Epithelial cell of proximal tubule (primary cell): ENCODE measurements at places on chromosomes 2 and 18.

- no peak for DNase-seq
Observed at GRCh38 chr18:55579501-55580270, 8.3 kb downstream of the TCF4 start.

DNA sequence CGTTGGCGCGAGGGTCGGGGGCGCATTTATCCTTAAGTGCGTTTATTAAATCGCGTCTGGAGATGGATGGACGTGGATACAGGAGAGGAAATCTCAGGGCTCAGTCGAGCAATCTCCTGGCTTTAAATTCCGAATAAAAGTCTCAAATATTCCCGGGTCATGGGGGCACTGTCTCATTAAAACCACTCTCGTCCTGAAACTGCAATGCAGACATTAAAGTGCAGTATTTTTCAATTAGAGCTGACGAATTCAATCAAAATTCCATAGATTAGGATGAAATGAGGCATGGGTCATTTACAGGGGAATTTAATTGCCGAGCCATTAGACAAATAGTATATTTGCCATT, 10.7 kb upstream of the GBX2 start:
- DNase-seq: no peak

DNA sequence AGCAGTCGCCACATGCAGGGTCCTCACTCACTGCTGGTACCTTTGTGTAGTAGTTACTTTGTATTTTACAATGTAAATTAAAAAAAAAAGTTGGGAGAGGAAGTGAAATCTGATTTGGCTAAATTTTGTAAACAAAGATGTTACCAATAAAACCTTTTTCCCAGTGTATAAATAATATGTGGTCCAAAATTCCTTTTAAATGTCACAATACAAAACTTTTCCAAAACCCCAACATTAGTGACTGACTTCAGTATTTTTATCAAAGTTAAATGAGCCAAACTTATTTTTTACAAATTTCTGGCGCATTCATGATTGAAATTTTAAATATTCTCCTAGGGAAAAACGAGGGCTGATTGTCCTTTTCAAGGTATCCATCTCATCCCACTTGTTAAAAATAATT, 239.9 kb downstream of the AGAP1 start:
- DNase-seq: no peak

DNA sequence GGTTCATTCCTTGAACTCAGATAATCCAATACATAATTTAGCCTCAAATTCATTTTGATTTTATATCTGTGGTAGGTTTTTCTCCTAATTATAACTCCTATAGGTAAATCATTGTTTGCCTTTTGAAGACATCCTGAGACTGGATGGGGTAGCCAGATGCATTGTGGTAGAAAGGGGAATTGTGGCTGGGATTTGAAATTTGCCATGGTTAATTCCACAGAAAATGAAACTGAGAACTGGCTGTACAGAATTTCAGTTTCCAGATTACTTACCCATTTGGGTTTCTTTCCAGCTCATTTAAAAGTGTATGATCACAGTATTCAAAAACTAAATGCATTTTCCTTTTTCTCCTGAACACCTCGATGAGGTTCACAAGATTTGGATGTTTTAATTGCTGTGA, 18.2 kb downstream of the CDKL4 start:
- DNase-seq: no peak

- DNase-seq: no peak
Observed at GRCh38 chr18:8374676-8375075, 234.6 kb upstream of the RAB12 start.

GRCh38 chr18:57780318-57780705, 22.8 kb downstream of the ATP8B1 start:
- no peak for DNase-seq

- no peak for DNase-seq
Observed at GRCh38 chr2:69200107-69200520, 186.9 kb downstream of the GFPT1 start.

DNA sequence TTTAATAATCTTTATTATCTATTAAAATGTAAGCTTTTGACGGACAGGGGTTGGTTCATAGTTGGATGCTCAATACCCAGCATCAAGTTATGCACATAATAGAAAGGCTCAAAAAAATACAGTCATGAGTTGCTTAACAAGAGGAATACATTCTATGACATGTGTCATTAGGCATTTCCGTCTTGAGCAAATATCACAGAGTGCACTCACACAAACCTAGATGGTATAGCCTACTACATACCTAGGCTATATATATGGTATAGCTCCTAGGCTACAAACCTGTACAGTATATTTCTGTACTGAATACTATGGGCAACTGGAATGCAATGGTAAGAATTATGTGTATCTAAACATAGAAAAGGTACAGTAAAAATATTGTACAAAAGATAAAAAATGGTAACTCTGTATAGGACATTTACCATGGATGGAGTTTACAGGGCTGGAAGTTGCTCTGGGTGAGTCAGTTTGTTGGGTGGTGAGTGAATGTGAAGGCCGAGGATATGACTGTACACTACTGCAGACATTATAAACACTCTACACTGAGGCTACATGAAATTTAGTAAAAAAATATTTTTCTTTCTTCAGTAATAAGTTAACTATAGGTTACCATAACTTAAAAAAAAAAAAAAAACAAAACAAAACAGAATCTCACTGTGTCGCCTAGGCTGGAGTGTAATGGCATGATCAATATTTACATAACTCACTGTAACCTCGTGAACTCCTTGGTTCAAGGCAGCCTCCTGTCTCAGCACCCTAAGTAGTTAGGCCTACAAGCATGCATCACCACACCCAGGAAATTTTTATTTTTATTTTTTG, 201.2 kb downstream of the NBAS start:
- DNase-seq: no peak

DNA sequence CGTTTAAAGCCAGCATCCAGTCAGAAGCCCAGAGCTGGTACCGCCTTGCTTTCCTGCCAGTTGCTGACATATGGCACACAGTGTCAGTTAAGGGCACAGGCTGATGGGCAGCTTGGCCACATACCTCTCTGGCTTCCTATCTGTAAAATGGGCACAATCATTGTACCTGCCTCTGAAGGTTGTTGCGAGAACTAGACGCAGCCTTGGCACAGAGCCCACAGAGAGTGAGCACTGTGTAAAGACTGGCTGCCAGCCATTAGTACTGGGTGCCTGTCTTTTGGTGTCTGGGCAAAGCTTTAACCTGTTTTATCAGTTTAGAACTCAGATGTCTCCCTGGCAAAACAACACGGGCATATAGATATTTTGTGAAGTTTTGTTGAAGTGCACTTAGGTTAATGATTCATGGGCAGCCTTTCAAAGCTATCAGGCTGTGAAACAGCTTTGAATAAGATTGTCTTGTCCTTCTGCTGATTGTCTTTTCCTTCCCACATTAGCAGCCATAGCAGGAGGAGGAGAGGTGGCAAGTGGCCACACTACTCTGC, 269.5 kb downstream of the NEDD4L start:
- no peak for DNase-seq

DNA sequence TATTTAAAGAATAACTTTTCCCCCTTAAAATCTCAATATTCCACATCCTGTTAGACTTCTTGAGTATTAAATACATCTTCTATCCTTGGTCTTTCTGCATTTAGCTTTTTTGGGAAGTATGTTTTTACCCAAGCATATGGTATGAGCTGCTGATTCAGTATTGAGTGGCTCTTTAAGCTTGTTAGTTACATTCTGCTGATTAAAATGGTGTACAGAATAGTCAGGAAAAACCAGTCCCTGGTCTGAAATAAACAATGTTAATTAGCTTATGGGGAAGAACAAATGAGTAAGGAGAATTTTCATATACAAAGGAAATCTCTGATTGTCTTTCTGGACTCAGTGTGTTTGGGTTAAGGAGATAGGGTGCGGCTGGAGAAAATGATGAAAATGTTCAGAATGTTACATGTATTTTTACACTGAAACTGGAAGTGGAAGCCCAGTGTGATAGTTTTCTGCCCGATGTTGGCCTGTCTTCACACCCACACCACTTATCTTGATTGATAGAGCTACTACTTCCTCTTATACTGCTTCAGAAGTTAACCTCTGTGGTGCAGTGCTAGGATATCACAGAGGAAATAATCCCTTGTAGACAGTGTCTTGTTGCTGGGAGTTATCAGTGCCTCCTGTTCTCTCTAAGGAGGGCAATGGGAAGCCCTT, 84.0 kb downstream of the MSH2 start:
- no peak for DNase-seq

DNA sequence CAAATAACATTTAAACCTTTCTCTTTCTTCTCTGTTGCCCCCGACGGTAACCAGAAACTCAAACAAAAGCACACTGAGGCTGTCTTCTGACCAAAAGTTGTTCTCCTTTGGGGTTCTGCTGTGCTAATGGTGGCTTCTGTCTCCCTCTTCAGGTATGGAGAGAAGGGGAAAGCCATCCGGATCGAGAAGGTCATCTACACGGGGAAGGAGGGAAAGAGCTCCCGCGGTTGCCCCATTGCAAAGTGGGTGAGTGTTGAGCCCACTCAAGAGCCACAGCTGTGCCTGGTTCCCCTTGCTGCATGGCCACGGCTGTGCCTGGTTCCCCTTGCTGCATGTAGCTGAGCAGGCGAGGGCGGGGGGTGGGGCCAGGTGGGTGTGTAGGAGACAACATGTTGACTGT, 67.4 kb downstream of the BOLA3 start:
- DNase-seq: no peak

GRCh38 chr2:189178726-189179569, 613 bp downstream of the COL5A2 start:
- peak; percentile 6 for DNase-seq

GRCh38 chr2:225668606-225669266, 269.2 kb downstream of the NYAP2 start:
- no peak for DNase-seq

- no peak for DNase-seq
Observed at GRCh38 chr2:45771261-45771660, 119.8 kb downstream of the PRKCE start.

- DNase-seq: no peak
Observed at GRCh38 chr2:147739508-147739907, 105.3 kb upstream of the ACVR2A start.

DNA sequence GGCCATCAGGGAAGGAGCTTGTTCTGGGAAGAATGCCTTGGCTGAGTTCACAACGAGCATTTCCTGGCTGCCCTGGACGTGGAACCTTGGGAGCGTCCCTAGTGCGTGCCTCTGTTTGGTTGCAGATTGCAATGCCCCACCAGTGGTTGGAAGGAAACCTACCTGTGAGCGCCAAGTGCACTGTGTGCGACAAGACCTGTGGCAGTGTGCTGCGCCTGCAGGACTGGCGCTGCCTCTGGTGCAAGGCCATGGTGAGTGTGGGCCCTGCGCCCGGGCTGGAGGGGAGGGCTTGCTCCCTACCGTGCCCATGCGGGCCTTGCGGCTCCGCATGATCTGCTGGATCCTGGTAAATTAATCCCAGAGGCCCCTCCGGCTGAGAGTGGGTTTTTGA, 81.9 kb downstream of the DGKD start:
- no peak for DNase-seq

GRCh38 chr2:167928434-167928833, 319.0 kb downstream of the STK39 start:
- DNase-seq: no peak

GRCh38 chr2:204946892-204947291, 401.6 kb downstream of the PARD3B start:
- no peak for DNase-seq

- DNase-seq: no peak
Observed at GRCh38 chr18:5237083-5237722, 40.1 kb upstream of the AKAIN1 start.

DNA sequence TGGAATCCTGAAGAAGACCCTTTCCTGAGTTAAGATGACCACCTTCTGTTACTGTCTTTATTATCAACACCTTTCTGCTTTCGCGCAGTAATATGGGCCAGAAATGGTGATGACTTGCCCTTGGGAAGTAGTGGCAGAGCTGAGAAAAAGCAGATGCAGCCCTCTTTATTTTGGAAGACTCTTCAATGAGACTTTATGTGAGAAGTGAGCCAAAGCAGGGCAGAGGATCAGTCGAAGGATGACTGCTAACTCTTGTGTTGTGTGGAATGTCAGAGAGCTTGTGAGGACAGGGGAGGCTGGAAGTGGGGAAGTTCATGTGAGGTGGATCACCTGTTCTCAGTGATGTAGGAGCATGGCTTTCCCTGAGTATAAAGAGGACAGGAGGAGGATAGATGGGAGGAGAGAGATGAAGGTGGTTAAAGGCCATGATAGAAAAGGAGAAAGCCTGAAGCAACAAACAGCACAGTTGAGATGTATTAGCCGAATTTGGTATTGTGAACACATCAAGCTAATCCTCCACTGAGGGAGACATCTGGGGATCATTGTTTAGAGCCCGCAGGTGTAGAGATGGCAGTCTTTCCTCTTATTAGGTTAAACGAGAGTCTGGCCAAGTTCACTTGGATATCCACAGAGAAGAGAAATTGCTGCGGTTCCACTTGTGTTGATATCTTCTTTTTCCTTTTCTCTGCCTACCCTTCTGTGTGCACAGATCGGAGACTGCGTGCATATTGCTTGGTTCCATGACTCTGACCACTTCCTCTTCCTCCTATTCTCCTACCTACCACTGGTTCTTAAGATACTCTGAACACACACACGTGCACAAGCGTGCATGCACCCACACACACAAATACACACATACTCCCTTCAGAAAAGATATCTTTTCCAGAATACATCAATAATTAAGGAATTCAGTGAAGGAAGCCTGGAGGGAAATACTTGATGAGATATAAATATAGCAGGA, 67.4 kb downstream of the SLC9A2 start:
- no peak for DNase-seq

- no peak for DNase-seq
Observed at GRCh38 chr2:216369821-216370220, 2.5 kb downstream of the MARCHF4 start.

- no peak for DNase-seq
Observed at GRCh38 chr2:235295831-235296230, 198.0 kb upstream of the AGAP1 start.

- DNase-seq: no peak
Observed at GRCh38 chr2:223383315-223383714, 218.8 kb downstream of the SCG2 start.

GRCh38 chr2:184554736-184555135, 43.6 kb upstream of the ZNF804A start:
- no peak for DNase-seq

GRCh38 chr2:172085460-172086159, at the start of gene DLX1:
Gene DLX1, plus strand, starts transcription at chr2:172085507. Its CDS starts 171 bp downstream, at chr2:172085678.
- no peak for DNase-seq

- DNase-seq: no peak
Observed at GRCh38 chr2:72148837-72149555, 1.3 kb upstream of the CYP26B1 start.

- no peak for DNase-seq
Observed at GRCh38 chr2:26860211-26860850, 12.4 kb downstream of the DPYSL5 start.

DNA sequence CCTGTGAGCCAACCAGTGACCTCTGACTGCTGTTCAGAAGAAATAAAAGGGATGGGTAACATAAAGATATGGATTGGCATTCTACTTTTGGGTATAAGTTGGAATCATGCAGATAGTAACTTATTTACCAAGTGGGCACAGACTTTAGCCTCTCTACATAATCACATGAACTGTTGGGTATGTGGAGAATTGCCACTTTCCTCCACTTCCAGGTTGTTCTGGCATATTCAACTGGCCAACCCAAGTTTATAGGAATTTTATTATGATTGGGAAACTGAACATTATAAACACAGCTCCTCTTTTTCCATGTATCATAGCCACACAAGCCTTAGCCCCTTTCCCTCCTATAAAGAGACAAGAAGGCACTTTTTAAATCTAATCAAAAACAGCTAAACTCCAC, 179.3 kb downstream of the RNF152 start:
- no peak for DNase-seq

- no peak for DNase-seq
Observed at GRCh38 chr2:66448136-66448991, 13.4 kb downstream of the MEIS1 start.

- no peak for DNase-seq
Observed at GRCh38 chr18:31097666-31098065, 4.6 kb downstream of the DSC2 start.

GRCh38 chr2:219441451-219442255, 7.0 kb downstream of the SPEG start:
- no peak for DNase-seq
